Esophagus squamous epithelium (tissue), 5 donors: ENCODE measurements at places on chromosomes 6 and 20.

DNA sequence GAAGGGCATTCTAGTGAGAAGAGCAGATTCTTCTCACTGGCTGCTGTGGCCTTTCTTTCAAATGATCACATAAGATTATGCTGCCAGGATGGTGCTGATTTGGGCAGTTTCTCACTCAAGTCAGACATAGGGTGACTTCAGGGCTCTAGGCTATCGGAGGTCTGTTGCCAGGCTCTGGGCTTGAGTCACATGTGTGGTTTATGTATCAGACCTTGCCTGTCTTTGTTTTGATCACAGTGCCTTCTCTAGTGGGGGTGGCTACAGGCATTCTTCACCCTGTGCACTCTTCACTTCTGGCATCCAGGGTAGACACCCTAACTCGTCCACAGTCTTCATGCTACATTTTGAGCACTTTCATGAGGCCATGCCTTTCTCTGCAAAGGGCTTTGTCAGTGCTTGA is 823.7 kb upstream of the MAN1A1 start:
- no peak for DNase-seq

DNA sequence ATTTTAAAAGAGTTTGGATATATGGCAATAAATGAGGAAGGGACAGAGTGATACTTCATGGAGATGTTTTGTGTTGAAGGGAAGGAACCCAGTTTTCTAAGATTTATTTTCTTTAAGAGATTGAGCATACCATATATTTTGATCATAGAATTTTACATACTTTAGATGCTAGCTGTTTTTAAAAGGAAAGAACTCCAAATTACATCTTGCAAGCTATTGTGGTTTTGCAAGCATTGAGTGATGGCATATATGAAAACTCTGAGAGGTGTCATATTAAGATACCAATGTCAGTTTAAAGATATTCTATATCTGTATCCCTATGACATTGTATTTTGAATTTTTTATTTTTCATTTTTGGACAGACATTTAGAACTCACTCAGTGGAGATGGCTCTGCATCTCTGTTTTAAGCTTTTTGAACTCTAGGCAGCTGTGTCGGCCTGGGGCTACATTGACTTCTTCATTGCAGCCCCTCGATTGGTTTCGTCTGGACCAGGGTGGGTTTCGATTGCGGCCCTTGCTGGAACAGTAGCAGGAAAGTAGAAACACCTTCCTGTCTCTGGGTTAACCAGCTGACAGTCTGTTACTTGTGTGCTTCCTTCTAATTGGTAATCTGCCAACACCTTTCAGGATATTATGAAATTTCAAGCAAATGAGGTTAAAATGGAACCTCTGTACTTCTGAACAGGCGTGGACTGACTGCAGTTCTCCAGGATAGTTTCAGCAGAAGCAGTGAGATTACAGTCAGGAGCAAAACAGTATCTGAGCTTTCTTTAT is 14.0 kb downstream of the IGF2R start:
- DNase-seq, result no peak

DNA sequence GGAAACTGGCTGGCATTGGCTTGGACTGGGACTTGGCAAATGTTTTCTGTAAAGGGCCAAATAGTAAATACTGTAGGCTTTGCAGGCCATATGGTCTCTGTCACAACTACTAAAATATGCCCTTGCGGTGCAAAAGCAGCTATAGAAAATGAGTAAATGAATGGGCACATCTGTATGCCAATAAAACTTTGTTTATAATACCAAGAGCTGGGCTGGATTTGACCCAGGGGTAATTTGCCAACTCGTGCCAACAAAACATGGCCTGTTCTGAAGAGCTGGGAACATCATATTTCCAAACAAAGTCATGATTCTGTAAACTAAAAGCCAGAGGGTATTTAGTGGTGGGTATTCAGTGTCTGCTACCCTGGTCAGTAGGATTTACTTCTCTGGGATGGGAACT is 320.1 kb upstream of the SOX4 start:
- DNase-seq, result no peak

DNA sequence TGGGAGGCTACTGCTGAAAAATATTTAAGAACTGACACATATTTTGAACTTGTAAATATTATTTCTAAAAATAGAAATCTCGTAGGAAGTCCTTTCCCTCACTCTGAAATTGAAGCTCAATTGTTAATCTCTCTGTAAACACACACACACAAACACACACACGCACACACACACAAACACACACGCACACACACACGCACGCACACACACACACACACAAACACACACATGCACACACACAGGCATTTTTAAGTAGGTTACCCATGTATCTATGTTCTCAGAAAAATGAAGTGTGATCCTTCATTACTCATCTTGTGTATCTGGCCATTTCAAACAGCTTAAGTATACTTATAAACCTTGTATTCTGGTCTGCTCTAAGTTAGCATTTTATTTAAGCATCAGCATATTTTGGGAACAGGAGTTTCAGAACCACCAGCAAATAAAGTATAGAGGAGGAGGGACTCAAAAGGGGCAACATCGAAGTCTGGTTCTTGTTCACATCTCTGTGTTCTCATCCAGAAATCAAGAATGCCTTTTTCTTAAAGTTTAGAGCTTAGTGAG is 11.6 kb downstream of the CCN6 start:
- DNase-seq, result no peak

DNA sequence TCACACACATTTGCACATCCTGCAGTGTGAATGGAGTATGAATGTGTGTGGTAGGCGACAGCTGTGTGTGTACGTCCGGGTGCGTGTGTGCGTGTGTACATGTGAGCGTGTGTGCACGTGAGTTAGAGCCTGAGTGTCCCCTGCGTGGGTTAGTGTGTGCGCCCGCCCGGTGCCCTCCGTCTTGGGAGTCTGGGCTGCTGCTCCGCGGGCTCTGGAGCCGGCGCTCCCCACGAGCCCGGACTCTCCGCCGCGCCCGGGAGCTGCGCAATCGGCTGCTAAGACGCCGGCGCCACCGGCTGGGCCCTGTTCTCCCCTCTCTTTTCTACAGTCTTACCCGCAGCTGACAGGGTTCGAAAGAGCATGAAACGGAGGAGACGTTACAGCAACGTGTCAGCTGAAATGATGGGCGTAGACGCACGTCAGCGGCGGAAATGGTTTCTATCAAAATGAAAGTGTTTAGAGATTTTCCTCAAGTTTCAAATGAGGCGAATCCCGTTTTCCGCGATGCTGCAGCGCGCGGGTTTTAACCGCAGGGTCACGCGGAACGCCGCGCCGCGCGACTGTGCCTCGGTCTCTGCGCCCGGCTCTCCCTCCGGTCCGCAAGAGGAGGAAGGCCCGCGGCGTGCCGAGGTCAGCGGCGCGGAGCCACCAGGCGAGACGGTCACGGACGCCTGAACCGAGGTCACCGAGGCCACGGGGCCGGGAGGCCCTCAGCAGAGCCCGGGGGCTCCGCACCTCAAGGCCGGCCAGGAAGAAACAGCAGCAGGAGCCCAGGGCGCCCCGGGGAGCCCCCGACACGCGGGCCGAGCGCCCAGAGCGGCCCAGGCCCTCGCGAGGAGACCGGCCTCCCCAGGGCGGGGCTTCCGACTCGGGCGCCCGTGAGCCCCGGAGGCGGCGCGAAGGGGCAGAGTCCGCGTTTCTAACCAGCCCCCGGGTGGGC is 95.3 kb upstream of the BHLHE23 start:
- DNase-seq, result no peak

DNA sequence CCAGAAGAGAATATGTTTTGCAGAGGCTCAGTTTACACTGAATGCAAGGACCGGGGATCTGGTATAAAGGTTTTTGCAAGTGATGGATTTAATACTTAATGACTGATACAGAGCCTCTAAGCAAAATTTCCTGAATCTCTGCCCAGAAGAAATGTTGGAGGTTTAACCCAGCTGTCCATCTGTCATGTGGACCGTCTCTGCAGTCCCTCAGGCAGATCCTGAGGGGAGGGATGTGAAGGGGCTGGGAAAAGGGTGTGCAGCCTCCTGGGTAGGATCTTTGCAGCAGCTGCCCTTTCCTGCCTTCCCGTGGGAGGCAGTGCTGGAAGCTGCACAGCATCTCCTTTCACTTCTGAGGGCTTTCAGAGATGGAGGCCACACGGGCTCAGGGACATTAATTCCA is 207.0 kb downstream of the SLC24A3 start:
- DNase-seq, result no peak

DNA sequence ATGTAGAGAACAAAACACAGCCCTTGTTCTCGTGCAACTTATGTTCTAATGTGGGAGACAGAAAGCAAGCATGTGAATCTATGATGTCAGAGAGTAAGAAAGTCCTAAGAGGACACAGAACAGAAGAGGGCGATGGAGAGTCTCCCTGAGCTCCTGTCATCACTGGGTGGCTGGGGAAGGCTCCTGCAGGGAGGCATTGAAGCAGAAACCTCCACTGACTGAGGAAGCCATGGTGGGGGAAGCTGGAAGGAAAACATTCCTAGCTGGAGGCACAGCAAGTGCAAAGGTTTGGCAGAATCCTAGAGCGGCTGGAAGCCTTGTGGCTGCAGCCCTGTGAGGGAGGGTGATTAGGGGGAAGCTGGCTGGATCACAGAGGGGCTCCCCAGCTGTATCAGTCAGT is 248.0 kb downstream of the CDH26 start:
- DNase-seq, result no peak

- no peak for DNase-seq
Observed at GRCh38 chr6:21905531-21905930, 312.0 kb downstream of the SOX4 start.

DNA sequence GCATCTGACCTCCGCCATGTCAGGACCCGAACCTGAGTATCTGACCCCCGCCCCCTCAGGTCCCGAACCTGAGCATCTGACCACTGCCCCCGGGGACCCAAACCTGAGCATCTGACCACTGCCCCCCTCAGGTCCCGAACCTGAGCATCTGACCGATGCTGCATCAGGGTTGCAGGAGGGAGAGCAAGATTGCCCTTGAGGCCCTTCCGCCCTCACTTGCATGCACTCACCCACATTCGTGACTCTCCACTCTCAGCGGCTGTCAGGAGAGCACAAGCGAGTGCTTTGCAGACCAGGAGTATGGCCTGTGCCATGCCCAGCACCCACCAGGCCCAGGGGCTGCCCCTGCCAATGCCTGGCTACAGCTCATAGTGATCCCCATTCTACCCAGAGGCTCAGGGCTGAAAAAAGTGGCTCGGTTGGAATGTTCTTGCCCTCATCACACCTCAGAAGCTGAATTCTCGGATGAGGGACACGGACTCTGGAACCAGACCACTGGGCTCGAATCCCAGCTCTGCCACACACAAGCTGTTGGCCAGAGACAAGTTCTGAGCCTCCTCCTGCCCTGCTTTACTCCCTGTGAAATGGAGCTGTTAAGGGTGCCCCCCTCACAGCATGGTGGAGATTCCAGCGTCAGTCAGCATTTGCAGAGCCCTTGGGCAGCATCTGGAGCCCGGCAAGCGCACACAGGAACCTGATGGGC is 82.1 kb downstream of the DLL1 start:
- no peak for DNase-seq

DNA sequence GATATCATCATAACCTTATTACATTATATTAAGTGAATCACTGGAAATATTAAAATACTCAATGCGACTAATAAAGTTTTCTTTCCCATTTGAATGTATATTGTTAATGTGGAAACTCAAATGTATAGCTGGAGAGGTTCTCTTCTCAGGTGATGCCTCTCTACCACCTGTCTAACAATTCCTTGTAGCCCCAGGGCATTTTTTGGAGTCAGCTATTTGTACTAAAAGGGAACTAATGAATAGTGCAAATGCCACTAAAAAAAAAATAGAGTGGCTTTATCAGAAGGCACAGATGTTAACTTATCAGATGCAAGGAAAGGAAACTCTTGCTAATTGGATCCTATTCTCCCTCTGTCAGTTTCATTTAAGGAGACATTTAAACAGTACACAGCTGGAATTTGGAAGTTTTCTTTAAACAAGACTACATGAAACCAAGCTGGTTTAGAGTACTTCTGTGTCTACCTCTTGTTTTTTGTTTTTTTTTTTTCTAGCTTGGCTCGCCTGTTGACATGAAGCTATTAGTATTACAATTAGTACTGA is 897.0 kb upstream of the SLC35B3 start:
- no peak for DNase-seq

- DNase-seq, result no peak
Observed at GRCh38 chr6:144590532-144590931, 305.4 kb downstream of the UTRN start.

GRCh38 chr6:55499591-55499990 is 79.4 kb downstream of the HMGCLL1 start:
- DNase-seq, result no peak

DNA sequence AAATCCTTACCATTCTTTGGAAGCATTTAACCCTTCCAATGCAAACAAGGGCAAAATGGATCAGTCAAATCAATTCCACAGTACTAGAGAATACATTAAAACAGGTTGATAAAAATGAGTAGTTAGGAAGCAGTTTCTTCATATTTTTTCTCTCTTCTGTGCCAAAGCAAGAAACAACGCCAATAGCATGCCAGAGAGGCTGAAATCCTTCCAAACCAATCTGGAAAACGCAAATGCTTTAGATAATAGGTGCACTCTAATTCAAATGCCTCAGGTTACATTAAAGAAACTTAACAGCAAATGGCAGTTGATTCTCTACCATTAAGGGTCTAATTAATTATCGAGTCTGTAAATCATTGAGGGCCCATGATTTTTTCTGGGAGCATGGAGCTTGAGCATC is 755.2 kb downstream of the C6orf118 start:
- DNase-seq, result no peak

DNA sequence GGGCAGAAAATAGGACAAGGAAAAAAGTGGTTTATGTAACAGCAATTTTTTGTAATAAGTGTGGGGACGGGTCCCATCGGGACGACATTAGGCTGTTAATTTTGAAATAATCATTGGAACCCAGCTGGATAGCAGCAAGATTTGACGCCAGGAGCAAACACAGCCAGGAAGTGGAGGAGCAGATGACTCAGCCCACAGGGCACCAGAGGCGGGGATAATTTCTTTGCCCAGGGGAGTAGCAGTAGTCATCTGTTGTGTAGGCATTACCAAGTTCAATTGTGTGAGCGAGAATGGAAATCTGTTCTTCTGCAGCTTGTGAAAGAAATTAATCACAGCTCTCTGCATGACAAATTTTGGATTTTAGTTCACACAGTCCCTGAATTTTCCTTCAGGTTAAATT is 22.6 kb upstream of the RIN2 start:
- DNase-seq, result no peak

GRCh38 chr6:106901062-106901461 is 73.5 kb downstream of the CD24 start:
- no peak for DNase-seq

DNA sequence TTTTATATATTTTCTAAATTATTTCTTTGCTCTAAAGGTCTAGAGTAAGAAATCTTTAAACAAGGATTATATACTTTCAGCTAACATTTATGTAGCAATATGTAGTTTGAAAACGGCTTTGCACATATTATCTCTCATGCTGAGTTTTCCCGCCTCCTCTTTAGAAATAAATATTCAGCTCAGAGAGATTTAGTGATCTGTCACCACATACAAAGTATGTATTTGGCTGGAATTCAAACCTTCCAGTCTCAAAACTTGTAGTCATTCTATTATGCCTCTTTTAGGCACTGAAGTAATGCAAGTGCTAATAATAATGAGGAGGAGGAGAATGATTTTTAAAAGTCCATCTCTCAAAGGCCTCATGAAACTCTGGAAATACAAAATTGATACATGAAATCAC is 525.0 kb downstream of the GRIK2 start:
- DNase-seq, result no peak
